ENCODE measurements at places on chromosomes 16 and 17. TPM values are rescaled to one million over a fixed set of nuclear protein-coding genes. Genes with fewer than 3 reads are reported as not detected.

- DNase-seq = no peak
These were observed 138.8 kb downstream of the XYLT1 start for GRCh38 chr16:17331991-17332390.

- DNase-seq = no peak
These were observed 191.9 kb upstream of the ANKFN1 start for GRCh38 chr17:55961386-55961785.

- no peak for DNase-seq
These were observed 468.7 kb upstream of the C16orf82 start for GRCh38 chr16:26598061-26598460.

DNA sequence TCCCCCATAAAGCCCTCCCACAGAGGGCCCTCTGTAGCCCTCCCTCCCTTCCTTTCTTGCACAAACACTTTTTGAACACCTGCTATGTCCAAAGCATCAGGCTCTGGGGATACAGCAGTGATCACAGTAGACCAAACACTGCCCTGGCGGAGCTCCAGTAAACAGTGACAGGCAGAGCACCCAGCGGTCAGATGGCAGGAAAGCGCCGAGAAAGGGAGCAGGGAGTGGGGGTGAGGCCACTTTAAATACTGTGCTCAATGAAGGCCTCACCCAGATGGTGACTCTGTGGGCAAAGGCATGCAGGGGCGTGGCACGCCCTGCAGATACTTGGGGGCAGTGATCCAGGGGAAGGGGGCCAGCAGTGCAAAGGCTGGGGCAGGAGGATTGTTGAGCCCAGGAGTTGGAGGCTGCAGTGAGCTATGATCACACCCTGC is 7.6 kb downstream of the PRR29 start:
- no peak for DNase-seq

DNA sequence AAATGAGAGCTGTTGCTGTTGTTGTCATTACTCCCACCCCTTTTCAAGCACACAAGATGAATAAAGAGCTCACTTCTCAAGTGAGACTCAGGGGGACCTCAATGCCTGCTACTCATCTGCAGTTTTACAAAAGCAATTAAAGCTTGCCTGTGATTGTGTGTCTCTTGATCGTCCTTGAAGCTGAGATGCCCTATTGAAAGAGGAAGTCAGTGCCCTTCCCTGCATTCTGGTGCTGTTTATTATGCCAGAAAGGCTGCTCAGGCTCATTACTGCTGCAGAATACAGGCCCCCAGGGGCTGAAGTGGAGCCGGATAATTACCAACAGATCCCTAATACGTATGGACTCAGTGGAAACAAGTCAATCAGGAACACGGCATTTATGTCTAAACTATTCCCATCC is 147.2 kb downstream of the HS3ST2 start:
- DNase-seq = no peak

DNA sequence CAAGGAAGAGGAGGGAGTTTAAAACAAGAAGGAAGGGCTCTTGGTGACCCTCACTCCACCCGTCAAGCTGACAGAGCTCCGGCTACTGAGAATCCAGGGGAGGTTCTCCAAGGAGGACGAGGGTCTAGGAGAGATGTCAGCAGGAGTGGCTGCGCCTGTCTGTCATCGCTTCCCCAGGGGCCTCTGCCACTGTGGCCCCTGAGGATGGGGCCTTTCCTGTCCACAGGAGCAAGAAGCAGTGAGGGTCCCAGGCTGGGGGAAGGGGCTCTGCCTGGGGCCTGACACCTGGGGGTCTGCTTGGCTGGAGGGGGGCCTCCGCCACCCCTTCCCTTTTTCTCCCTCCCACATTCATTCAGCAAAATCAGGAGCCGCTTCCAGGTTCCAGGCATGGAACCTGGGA is 66.5 kb upstream of the TNRC6C start:
- no peak for DNase-seq

GRCh38 chr16:4240624-4241023 is 1.3 kb downstream of the SRL start:
- DNase-seq = no peak

GRCh38 chr17:65809366-65809765 is 247.9 kb upstream of the AXIN2 start:
- DNase-seq = peak; percentile 16

DNA sequence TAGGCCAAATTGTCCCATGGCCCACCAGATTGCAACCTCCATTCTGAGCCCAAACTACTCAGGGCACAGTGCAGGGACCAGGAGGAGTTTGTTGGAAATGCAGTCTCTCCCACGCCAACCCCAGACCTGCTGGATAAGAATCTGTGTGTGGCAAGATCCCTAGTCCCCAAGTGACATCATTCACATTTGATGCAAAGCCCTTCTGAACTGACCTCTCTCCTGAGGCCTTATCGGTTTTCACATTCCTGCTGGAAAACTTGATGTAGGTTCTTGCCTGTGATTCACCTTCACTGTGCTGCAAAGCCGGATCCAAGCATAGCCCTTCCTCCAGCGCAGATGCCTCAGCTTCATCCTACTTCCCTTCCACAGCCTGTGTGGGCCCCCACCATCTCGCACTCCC is 6.6 kb upstream of the SHCBP1 start:
- no peak for DNase-seq

DNA sequence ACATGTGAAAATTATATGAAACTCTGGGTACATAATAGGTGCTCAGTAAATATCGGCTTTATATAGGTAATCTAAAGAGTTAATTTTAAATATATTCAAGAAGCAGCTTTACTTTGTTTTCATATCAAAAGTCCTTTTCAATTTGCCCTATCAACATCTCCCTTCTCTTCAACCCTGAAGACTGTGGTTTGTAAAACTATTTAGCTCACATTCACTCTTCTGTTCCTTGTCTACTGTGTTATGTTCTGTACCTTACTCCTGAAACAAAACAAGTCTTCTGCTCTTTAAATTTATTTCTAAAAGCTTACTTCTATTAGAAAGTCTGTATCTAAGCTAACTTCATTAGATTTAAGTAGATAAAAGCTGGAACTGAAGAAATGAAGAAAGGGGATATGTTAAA is 301.7 kb upstream of the PMFBP1 start:
- no peak for DNase-seq

DNA sequence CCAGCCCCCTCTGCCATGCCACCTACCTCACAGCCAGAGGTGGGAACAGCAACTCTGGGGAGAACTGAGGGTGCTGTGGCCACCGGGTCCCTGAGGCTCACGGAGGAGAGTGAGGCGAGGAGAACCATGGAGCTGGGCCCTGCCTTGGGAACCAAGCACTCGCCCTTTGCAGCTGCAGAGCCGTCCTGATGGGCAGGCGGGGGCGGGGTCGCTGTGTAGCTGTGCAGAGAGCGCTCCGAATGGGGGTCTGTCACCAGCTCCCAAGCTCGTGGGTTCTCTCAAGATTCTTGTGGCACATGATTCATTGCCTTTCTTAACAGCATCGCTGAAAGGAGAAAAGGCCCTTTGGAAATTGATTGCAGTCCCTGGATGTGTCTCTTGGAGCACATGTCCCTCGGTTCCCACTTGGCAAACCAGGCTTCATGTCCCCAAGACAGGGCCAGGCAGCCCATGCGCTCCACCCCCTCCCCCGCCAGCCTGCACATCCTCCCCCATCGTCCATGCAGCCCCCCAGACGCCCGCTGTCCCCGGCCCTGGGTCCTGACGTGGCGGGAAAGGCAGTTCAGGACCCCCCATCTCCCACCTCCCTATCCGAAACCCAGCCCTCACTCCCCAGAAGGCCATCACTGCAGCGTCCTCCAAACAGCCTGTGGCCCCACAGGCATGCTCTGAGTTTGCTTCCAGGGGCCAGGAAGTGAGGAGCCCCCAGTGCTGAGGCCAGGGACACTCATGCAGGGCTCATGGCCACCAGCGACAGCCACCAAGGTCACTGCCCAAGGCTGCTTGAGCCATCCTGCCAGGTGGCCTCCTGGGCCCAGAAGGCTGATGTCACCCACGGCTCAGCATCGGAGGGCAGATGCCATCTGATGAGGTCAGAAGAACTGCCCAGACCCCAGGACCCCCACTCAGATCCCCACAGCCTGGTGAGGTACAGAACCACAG is 20.6 kb upstream of the CHMP6 start:
- no peak for DNase-seq

- DNase-seq = no peak
These were observed 41.6 kb downstream of the USP10 start for GRCh38 chr16:84741340-84741830.

DNA sequence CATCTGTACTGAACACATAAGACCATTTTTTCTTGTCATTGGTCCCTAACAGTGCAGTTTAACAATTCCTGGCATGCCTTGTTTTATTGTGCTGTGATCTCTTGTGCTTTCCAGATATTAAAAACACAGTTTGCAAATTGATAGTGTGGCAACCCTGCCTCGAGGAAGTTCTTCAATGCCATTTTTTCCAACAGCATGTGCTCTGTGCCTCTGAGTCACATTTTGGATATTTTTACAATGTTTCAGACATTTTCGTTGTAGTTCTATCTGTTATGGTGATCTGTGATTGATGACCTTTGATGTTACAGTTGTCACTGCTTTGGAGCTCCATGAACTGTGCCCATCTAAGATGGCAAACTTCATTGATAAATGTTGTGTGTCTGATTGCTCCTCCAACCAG is 66.2 kb downstream of the GOSR1 start:
- no peak for DNase-seq

GRCh38 chr16:24686678-24687077 is 42.8 kb upstream of the TNRC6A start:
- no peak for DNase-seq

- no peak for DNase-seq
These were observed 11.3 kb downstream of the KATNIP start for GRCh38 chr16:27561216-27561615.

GRCh38 chr17:64653325-64653984 is 8.7 kb downstream of the SMURF2 start:
- no peak for DNase-seq

DNA sequence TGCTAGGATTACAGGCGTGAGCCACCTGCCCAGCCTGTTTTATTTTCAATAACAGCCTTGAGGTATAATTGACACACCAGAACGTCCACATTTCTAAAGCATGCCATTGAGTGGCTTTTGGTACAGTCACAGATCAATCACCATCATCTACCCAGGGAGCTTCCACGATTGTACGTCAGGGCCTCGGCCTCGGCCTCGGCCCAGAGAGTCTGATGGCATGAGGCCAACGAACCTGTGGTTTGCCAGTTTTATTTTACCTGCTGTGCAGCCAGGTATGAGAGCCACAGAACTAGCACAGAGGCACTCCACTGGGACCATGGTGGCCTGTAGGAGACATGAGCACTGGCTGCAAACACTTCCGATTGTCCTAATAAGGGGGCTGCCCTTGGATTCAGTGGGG is 8.3 kb downstream of the UBALD1 start:
- no peak for DNase-seq

DNA sequence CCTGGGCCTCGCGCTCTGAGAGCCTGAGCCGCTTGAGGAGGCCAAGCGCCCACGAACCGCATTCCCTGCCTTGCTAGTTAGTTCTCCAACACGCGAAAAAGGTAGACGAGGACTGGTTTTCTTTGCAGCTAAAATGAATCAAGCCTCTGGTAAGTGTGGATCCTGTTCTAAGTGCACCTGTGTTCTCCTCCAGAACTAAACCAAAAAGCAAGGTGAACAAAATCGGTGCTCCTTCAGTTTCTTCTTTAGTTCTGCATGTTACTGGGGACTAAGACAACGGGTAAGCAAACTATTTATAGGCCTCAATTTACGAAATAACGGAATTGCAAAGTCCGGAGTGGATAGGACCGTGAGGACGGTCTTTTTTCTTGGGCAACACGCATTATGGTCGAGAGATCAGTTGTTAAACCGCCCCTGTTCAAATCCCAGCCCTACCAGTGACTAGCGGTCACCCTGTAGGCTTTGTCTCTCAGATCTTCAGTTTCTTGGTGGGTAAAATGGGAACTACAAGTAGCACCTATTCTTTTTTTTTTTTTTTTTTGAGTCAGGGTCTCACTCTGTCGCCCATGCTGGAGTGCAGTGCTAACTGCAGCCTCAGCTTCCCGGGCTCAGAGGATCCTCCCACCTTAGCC is 993 bp upstream of the ANKRD11 start:
- no peak for DNase-seq

GRCh38 chr17:73228748-73229236 is 32.9 kb downstream of the CPSF4L start:
- peak; percentile 88 for DNase-seq

DNA sequence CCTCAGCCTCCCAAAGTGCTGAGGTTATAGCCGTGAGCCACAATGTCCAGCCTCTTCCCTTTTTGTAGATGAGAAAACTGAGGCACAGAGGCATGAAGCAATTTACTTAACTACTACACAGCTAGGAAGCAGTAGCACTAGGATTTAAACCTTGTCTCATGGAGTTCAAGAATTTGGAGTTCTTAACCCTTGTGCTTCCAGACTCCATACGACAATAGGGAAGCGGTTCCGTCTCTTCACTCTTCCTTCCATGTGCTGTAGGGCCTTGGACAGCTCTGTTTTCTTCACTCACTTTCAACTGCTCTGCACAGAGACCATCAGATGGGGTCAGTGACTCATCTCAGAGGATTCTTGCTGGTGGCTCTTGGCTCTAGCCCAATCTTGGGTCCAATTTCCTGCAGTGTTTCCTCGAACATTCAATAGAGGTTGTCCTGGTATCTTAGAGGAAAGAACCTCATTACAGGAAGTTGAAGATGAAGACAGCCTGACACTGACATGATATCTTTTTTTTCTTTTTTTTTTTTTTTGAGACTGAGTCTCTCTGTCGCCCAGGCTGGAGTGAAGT is 19.3 kb downstream of the ITGAL start:
- DNase-seq = no peak

DNA sequence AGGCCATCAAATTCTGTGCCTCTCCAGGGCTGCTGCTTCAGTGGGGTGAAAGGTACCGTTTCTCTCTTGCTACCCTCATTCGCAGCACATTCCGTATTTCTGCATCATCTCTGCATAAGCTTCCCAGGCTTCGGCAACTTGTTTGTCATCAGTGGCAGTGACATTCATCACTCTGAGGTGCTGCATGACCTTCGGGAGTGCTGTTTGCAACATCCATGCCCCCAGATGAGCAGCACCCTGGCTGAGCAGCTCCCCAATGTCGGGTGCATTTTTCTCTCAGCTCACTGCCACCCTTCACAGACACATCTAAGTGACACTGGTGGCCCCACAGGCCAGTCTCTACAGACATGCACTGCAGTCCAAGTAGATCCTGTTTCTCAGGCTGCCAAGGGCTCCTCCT is 3.8 kb downstream of the CREBBP start:
- peak; percentile 38 for DNase-seq

BOLA2 gene
- 6.6 TPM for polyA plus RNA-seq

RNF157 gene
- polyA plus RNA-seq = 15.2 TPM

PYCARD gene
- polyA plus RNA-seq = 5.2 TPM

PRSS8 gene
- 19.5 TPM for polyA plus RNA-seq

TACO1 gene
- polyA plus RNA-seq = 41.3 TPM

AANAT gene
- 2.1 TPM for polyA plus RNA-seq

KREMEN2 gene
- polyA plus RNA-seq = 2.5 TPM
